ENCODE measurements at places on chromosomes 7 and 10.

DNA sequence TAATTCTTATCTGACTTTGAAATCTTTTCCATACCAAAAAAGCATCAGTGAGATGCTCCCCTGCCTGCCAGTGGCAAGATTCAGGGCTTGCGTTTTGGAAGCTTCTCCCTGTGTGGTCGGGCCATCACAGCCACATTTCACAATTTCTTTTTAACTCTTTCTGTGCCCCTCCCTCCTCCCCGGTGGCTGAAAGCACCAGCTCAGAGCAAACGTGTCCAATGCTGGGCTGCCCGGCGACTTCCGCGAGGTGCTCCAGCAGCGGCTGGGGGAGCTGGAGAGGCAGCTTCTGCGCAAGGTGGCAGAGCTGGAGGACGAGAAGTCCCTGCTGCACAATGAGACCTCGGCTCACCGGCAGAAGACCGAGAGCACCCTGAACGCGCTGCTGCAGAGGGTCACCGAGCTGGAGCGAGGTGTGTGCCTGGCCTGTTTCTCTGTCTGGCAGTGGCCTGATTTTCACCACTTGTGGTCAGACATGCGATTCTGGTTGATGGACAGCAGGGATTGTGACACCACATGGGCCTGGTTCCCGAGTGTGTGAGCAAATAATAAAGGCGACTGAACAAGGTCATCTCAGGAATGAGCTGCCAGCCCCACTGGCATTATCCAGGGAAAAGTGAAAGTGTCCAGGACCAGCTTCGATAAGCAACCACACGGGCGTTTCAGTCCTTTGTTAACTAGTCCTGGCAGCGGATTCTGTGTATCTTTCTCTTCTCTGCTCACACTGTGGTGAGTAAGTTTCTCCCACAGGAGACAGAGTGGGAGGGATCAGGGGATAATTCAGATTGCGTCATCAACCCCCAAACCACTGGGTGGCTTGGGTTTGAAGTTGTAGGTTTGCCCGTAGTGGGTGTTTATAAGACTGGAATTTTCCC lies 2.6 kb downstream of the NPTX2 start:
- peak; percentile 63 for DNase-seq

DNA sequence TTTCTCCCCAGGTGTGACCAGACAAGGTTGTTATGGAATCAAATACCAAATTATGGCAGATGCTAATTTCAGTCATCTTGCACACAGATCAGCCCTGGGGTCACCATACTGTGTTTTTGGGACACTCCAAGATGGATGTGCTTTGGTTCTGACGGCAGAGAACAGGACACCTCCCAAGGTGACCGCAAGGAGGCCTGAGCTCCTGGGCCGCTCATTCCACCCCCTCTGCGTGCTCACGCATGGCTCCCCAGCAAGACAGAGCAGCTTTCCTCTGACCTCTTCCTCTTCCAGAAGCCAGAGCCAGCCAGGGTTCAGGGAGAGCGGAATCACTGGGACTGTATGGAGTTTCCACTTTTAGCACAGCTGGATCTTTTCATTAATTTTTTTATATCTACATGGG lies 402.8 kb downstream of the DNAJB6 start:
- DNase-seq, result no peak

DNA sequence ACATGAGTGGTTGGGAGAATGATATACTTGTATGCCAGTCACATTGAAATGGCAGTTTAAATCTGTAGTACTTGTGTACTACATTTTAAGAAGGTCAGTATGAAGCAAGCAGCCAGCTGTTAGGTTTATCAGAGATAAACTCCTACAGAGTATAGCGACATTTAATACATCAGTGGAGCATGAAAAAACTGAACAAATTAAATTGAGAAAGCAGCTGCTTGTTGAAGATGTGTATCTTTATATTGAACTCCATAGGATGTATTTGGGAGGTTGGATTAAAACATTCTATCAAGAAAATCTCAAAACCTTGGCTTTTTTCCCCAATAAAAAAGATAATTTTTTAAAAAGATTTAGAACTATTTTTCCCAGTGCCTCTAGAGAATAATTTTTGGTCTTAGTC lies 47.8 kb downstream of the PHF14 start:
- no peak for DNase-seq

- DNase-seq, result no peak
Observed at GRCh38 chr7:920351-921070, 34.0 kb downstream of the ADAP1 start.

DNA sequence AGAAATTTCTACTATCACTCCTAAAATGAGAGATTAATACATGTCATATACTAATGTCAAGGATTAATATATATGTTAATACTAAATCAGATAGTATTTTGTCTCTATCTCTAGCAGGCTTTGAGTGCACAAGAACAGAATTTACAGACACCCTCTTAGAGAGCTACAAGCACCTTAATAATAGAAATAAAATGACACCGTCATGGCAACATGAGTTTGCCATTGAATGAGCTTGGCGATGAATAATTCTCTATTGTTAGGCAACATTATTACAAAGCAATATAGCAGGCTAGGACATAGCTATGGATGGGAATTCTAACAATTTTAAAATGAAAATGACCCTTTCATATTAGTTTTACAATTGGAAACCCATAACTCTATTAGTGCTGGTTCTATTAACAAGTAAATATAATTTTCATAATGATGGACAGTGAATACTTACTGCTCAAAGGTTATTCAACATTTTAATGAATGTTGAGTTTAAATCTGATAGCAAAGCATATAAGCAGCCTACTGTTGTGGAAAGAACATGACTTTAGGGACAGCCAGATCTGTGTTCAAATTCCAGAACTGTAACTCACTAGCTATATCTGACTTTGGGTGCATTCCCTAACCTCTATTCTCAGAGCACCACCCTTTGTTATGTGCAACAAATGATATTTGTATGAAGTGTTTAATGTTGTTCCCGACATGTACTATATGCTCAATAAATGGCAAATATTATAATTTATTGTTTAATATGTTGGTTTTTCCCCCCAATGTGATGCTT lies 184.5 kb upstream of the DKK1 start:
- no peak for DNase-seq

DNA sequence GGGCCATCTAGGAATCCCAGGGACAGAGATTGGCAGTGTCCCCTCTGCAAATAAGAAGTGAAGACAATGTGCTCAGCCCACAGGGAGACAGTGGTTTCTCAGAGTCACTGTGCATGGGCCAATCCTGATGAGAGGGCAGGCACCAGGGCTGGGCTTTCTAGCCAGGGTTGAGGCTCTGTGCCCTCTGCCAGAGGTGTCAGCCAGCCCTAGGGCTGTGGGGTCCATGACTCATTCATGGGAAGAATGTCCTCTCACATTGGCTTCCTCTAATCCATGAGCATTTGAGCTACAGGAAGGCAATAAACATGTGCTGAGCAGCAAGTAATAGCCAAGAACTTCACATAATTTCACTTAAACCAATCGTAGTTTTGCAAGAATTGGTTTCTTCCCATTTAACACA lies 482.0 kb upstream of the MGMT start:
- DNase-seq, result no peak

DNA sequence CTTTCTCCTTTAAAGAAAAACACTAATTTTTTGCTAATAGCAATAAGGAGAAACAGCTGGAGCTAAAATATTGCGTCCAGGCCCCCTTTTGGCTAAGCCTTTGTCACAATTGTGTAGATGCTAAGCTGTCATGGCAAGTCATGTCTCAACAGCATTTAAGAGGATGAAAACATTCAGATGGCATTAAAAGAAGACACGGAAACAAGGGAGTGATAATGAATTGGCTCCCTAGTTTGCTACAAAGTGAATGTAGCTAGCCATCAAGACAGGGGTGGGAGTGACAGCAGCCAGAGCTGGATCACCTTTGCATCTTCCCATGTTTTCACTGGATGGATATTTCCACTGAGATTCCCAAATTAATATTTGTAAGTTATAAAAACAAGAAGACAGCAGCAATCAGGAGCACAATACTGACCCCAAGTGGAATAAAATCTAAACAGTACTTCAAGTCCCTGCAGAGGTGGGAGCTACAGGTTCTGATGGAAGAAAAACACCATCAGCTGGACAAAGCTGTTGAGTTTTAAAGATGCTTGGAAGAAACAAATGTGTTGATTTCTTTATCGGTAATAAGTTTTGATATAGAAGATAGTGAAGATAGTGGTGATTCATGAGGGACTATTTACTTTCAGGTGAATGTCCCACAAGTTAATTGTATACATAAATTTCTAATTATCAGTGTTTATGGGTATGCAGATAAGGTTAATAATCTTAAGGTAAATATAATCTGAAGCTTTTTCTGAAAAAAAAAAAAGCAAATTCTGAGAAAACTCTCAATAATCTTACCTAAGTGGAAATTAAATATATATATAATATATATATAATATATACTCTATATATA lies 129.4 kb downstream of the SLC16A9 start:
- DNase-seq, result peak; percentile 36

DNA sequence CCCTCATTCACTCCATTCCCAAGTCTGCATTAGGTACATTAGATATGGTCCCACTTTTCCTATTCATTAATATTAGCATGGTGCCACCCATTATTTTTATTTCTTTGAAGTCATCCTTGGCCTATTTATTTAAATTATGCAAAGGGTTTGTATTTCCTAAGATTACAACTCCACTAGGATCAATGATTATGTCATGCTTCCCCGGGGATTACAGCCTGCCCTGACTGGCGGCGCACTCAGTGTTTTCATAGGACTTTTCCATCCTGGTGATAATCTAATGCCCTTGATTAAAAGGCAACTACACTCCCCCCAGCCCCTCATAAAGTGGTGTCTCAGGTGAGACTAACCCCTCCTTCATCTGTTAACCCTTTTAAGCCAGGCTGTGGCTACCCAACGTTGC lies 187.2 kb downstream of the POU6F2 start:
- DNase-seq, result no peak

- DNase-seq, result no peak
Observed at GRCh38 chr7:139294951-139295575, 46.1 kb upstream of the FMC1 start.

- DNase-seq, result no peak
Observed at GRCh38 chr10:10855151-10855581, 162.5 kb upstream of the CELF2 start.

DNA sequence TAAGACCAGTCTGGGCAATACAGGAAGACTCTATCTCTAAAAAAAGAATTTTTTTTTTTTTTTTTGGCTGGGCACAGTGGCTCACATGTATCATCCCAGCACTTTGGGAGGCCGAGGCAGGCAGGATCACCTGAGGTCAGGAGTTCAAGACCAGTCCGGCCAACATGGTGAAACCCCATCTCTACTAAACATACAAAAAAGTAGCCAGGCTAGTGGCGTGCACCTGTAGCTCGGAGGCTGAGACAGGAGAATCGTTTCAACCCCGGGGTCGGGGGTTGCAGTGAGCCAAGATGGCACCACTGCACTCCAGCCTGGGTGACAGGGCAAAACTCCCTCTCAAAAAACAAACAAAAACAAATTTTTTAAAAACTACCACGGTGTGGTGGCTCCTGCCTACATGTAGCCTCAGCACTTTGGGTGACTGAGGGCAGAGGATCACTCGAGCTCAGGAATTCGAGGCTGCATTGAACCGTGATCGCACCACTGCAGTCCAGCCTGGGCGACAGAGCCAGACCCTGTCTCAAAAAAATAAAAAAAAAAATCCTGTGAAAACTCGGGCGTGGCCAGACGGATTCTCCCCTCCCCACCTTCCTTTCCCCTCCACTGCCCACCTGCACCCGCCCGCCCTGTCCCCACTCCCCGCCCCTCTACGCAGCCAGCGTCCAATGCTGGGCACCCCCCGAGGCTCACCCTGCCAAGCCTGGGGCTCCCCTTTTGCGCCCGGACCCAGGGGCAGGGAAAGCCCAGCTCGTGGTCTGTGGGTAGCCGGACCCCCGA lies 745 bp upstream of the ORAI2 start:
- no peak for DNase-seq

DNA sequence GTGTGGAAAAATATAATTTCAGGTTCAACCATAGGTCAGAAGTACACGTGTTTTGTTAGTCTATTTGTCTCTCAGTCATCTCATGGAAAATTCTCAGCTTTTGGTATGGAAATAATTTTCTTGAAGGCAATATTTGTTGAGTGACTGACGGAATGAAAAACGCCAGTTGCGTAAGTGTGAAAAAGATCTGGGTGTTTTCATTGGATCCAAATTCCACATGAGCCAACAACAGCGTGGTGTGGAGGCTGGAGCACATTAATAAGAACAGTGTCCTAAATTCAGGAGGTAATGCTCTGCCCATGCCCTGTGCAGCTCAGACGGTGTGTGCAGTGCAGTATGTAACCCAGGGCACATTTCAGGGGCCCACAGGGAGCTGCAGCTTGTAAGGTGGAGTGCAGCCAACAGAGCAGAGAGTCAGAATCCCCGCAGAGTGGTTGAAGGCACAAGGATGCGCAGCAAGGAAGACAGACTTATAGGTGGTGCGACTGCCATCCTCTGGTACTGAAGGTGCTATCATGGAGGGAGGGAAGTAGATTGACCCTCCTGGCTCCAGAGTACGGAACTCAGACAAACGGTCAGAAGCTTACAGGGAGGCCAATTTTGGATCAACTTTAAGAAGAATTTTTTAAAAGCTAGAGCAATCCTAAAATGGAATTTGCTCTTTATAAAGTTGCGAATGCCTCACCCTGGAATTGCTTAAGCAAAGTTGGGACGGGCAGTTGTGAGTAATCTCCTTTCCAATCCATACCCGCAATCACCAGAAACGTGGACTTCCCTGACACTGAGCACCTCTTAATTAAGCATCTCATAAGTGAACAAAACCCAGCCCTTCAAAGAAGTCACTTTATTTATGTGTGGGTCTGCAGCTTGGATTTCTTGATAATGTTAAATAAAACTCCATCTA lies 38.0 kb downstream of the EGFR start:
- DNase-seq, result peak; percentile 79

- DNase-seq, result no peak
Observed at GRCh38 chr10:26647602-26648244, 49.8 kb upstream of the PDSS1 start.

GRCh38 chr7:38903057-38903456 lies 5.9 kb downstream of the VPS41 start:
- peak; percentile 21 for DNase-seq

DNA sequence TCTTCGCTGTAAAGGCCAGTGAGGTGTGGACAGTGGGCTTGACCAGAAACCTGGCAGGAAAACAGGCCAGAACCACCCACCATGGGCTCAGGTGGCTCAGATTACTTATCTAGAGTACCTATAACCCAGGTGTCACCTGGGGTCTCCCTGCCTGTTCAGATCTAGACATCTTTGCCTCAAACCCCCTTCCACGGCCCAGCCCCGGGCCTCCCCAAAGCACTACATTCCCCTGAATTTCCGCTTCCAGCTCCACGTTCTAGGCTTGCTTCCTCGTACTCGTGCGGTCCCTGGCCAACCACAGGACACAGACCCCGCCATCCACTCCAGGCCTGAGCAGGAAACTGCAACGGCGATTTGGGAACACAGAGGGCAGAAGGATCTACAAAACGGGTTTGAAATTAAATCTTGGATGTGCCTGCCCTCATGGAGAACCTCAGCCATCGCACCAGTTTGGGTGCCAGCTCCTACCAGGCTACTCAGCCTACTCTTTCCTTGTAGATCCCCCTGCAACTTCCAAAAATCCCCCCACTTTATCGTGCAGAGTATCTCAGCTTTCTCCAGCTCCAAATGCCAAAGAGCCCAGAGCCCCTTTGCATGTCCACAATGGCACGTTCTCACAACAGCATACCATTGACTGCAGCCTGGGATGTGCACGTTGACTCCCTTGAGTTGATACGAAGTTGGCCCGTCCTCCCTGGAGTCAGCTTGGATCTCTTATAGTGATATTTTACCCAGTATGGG lies 62.7 kb upstream of the CACUL1 start:
- DNase-seq, result no peak
